ENCODE measurements at places on chromosomes 2 and 18. TPM values are rescaled to one million over a fixed set of nuclear protein-coding genes. Genes with fewer than 3 reads are reported as not detected.

MOGAT1 gene
- not detected for total RNA-seq

SEMA4C gene
- total RNA-seq, result 17.3 TPM

ARHGAP25 gene
- 0.51 TPM for total RNA-seq

HOXD13 gene
- 20.7 TPM for total RNA-seq

LAMA3 gene
- total RNA-seq, result 1.4 TPM

DHRS9 gene
- total RNA-seq, result 0.39 TPM

DNA sequence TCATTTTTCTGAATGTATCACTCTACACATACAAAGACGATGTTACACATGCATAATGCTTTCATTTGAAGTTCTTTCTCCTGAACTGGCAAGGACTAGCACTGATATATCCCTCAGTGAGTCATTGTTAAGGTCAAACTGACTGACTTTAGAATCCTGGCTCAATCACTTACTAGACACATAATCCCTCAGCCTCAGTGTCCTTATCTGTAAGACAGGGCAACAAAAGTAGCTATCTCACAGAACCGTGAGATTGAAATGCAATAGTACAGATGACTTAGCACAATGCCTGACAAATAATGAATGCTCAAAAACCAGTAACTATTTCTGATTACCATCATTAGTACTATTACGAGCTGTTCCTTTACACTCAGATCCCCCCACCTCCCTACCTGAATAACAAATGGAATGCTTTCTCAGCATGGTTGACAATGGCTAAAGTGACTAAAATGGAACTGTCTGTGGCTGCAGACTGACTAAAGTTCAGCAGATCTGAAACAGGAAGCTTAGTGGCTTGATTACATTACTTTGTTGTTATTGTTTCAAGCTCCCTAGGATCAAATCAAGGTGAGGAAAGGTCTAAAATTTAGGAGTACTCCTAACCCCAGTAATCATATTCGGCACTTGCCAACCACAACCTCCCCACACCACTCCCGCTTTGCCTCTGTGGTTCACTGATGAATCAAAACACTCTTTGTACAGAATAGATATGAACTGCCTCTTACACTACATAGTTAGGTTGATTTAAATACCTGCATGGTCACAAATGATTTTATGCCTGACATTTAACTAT is 35.8 kb upstream of the CACNB4 start:
- DNase-seq, result no peak

- DNase-seq, result no peak
These were observed 98.1 kb upstream of the YPEL5 start for GRCh38 chr2:30048636-30049175.

- no peak for DNase-seq
These were observed 197.6 kb downstream of the BCL11A start for GRCh38 chr2:60355849-60356261.

- DNase-seq, result no peak
These were observed 89.2 kb upstream of the ITGA4 start for GRCh38 chr2:181367906-181368435.

- DNase-seq, result no peak
These were observed 195.5 kb downstream of the TTC32 start for GRCh38 chr2:19706332-19706731.

GRCh38 chr2:68151037-68151436 is 6.7 kb upstream of the PNO1 start:
- DNase-seq, result no peak

DNA sequence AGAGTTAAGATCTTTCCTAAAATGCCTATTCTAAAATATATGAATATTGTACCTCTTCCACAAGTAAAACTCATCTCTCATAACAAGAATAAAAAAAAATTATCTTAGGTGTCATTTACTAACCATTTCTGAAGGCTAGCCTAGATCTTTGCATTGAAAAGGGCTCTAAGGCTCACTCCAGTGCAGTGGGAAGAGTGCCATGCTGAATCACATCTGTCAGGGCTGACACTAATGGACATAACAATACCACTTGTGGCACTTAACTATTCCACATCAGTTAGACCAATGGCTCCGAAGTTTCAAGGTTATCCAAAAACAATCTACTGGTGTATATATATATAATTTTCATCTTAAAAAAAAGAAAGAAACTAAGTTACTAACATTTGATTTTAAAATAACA is 130.2 kb downstream of the EXOC6B start:
- peak; percentile 13 for DNase-seq

DNA sequence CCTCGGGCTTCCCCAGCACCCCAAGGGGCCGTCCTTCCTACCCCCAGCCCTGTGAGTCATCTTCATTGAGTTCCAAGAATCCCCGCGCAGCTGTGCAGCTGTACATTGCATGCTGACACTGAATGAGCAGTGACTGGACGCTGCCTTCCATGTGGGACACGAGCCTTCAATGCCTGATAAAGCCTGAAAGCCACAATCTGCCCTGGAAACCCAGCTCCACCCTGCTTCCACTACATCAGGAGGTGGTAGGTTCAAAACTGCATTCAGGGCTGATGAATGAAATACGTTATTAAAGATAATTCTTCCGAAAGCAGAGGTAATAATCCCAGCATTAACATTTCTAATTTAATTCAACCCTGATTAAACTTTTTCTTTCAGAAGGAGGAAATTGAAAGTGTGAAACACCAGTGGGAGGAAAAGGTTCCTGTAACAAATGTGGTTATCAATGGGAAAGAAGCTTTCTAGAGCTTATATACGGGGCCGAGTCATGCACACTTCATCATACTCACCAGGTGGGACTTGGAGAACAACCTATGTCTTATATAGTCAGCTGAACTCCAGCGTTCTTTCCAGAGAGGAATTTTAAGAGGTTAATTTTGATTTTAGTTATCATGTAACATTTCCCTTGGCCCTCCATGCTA is 360.1 kb downstream of the LPIN1 start:
- DNase-seq, result peak; percentile 99

DNA sequence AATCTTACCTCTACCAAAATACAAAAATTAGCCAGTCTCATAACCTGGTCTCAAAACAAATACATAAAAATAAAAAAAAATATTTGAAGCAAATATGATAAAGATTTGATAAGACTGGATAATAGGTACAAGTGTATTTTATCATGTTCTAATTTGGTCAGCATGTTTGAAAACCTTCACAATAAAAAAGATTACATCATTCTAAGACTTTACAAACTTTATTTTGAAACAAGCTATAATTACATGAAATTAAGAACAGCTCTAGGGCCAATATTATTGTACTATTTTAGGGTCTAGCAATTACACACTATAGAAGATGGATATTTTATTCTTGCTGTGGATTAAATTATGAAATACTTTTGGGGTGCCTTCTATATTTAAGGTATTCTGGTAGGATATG is 29.4 kb upstream of the MCM6 start:
- no peak for DNase-seq

GRCh38 chr18:76805221-76805620 is 17.1 kb upstream of the ZNF236 start:
- DNase-seq, result peak; percentile 29

- DNase-seq, result no peak
These were observed 25.9 kb upstream of the CTLA4 start for GRCh38 chr2:203841654-203842053.

DNA sequence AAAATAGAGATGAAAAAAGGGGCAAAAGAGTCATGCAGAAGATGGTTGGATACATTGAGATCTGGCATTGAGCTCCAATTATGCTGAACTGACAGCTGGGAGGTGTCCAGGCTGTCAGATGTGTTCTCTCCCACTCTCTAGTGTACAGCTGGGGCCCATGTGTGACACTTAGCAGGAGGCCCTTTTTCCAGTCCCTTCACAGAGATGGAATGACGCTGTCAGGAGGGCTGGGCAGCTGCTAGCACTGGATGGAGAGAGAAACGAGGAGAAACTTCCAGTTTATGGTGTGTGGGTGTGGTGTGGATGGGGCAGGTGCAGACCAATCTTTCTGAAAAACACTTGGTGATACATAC is 437.7 kb upstream of the HS6ST1 start:
- no peak for DNase-seq

- DNase-seq, result no peak
These were observed 78.7 kb downstream of the GBX2 start for GRCh38 chr2:236089271-236090026.

- DNase-seq, result no peak
These were observed 138.1 kb downstream of the LRRC30 start for GRCh38 chr18:7369006-7369405.

DNA sequence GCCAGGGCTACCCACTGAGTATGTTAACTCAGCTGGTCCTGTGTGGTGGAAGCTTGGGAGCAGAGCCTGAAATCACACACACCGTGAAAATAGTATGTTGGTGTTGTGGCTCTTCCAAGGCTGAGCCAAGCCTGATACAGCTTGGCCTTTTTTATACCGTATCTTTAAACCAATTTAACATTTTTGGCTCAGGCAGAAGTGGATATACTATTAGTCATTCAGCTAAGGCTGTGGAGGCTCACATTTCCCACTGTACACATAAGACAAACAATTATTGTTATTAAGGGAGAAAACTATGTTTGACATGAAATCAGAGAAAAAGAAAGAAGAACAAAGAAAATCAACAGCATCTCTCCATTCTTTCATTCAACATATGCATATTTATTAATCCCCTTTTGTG is 159.0 kb downstream of the BCL11A start:
- no peak for DNase-seq

DNA sequence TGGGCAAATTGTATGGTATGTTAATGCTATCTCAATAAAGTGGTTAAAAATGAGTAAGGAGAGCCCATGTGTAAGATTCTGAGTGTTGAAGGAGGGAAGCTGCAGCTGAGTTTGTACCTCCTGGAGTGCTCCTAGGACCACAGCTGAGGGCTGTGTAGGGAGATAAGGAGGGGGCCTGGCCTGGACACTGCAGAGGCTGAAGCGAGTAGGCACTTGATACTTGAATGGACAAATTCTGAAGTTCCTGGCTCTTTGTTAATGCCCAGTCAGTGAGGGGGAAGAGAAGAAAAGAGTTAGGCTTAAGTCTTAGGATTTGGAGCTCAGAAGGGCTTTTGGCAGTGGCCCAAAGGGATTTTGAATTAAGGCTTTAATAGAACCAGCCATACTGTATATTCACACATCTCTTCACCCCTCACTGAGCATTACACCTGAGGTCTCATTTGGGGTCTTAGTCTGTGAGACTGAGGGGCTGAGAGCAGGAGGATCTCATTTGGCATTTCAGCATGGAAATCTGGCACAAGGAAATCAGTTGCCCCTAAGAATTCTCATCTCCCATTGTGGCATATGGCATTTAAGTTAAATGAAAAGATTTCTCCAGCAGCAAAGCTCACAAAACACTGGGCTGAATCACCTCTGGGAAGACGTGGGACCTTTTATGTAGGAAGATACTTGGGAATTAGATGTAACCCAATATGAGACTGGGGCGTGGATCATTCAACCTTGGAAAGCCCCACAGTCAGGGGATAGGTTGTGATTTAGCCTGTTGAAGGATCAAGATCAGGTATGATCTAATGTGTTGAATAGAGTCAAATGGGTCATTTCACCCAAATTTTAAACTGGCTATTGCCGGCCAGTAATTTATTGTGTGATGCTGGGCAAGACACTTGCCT is 46.8 kb downstream of the LIPG start:
- peak; percentile 43 for DNase-seq
